ENCODE measurements at places on chromosomes 7 and 10. TPM values are rescaled to one million over a fixed set of nuclear protein-coding genes. Genes with fewer than 3 reads are reported as not detected.

- no peak for DNase-seq
Observed at GRCh38 chr7:139901056-139901795, 72.2 kb downstream of the TBXAS1 start.

DNA sequence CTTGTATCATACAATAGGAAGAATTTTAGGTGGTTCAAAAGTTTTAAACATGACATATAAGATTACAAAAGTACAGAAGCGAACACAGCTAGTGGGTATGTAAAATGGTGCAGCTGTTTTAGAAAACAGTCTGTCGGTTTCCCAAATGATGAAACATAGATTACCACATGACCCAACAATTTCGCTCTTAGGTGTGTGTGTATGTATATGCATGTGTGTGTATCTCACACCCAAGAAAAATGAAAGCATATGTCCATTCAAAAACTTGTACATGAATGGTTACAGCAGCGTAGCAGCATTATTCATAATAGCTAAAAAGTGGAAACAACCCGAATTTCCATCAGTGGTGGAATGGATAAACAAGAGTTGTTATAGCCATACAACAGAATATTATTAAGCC, 23.5 kb downstream of the AFAP1L2 start:
- no peak for DNase-seq

- DNase-seq: no peak
Observed at GRCh38 chr10:77606751-77607150, 30.9 kb downstream of the KCNMA1 start.

DNA sequence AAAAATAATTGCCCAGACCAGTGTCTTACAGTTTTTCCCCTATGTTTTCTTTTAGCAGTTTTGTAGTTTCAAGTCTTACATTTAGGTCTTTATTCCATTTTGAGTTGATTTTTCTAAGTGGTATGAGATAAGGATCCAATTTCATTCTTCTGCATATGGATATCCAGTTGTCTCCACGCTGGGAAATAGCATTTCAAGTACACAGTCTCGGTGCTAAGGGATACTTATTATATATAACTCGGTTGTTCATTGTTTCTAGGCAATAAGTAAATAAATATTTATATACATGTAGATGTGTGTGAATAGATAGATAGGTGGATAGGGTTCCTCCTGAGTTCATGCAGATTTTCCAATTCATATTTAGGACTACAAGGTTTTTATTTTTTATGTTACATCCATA, 16.0 kb downstream of the TAF3 start:
- DNase-seq: no peak

EIF5AL1 gene
- 0.48 TPM for total RNA-seq

GRCh38 chr7:24767878-24768569, 10.8 kb upstream of the GSDME start:
- no peak for DNase-seq

DNA sequence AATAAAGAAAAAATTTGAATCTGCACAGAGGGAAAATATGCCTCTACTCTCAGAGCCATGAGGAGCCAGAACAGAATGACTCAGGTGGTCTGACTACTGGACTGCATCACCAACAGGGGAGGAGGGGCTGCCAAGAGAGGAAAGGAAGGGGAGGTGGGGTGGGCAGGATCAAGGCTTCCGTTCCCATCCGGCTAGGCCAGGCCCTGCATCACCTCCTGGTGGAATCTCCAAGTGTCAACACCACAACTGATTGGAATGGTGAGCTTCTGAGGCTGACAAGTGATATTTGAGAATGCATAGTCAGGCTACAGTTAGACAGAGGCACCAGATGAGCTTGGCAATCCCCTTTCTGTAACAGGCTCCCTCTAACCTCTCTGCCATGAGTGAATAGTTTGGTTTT, 10.4 kb upstream of the GPR26 start:
- no peak for DNase-seq
